ENCODE measurements at places on chromosomes 7 and 10.

GRCh38 chr7:93315896-93316295 is 83.7 kb downstream of the VPS50 start:
- DNase-seq = no peak

GRCh38 chr10:71474702-71475242 is 78.1 kb downstream of the CDH23 start:
- no peak for DNase-seq

- no peak for DNase-seq
These were observed 29.2 kb downstream of the PRR15 start for GRCh38 chr7:29592866-29593265.

- no peak for DNase-seq
These were observed 252.3 kb downstream of the GATA3 start for GRCh38 chr10:8306685-8307364.

DNA sequence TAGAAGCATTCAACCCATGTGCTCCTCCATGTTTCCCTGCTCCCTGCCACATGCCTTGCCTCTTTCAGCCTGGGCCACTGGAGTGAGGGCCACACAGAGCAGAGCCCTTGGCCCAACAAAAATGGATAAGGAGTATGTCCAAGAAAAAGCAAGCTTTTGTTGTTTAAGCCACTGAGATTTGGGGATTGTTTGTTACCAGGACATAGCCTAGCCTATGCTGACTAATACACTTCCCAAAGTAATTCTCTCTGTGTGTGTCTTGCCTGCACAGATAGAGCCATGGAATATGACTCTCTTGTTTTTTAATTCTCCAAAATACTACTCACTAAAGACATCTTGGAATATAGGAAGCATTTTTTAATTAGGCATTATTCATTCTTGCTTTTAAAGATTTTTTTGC is 13.5 kb upstream of the ITIH2 start:
- DNase-seq = no peak

DNA sequence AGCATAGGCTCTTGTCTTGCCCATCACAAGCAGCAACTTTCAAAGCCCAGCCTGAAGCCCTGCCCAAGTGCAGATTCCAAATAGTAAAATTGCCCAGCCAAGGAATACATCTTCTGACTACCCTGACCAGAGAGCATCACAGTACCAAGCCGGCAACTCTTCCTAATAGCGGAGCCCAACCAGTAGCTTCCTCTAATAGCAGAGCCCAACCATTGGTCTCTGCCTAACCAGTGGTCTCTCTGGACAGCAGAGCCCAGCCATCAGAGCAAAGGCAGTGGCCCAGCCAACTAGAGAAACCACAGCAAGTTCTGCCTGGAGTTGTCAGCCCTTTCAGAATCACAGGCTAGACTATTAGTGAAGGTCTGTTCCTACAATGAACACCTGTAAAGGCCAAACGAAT is 285.6 kb downstream of the HGF start:
- peak; percentile 54 for DNase-seq

DNA sequence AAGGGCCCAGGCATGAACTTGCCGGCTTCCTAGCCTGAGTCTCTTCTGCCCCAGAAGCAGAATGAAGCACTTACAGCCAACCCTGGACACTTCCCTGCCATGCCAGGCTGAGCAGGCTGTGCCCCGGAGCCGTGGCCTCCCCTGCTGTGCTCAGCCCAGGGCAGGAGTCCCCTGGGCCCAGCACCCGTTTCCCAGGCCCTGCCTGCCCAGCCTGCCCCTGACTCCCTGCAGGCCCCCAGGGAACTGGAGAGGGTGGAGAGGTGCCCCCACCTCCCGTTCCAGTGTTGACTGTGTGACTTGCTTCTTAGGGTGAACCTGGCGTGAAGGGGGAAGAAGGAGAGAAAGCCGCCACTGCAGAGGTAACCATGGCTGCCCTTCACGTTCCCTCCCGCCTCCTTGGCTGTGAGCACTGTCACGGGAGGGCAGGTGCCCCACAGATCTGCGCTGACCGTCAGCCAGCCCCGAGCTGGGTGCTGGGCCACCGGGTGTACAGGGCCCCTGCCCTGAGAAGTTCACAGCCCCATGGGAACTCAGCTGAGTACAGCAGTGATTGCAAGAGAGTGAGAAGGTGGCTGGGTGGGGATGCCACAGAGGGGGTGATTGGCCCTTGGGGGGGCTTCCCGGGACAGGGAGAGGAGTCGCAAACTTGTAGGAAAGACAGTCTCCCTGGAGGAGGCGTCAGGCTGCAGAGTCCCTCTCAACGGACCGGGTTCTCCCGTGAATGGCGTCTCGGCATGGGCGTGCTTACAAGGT is 75.9 kb downstream of the MYL10 start:
- peak; percentile 33 for DNase-seq

Measured in ureter (tissue), 1 donor.